H54 (cell line): ENCODE measurements at places on chromosomes 7 and 10.

DNA sequence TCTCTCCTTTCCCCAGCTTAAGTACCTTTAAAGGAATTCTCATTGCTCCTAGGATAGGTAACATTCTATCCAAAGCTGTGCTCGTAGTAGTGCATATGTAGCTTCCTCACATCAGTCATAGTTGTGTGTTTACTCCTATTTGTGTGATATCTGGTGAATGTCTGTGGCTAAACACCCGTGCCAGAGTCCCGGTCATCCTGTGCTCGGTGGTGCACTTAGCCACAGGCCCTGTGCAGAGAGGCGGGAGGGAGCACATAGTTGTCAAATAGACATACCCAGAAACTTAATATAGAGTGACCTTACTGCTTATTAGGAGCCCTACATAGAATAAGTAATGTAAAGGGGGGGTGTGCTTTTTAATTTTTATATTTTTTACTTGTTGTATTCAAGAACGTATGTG lies 76.6 kb downstream of the RBM33 start:
- DNase-seq, result no peak

- DNase-seq, result no peak
Measured at GRCh38 chr10:67151471-67151870, 225.6 kb downstream of the LRRTM3 start.

- DNase-seq, result no peak
Measured at GRCh38 chr10:3331690-3332230, 159.2 kb upstream of the PITRM1 start.

- DNase-seq, result no peak
Measured at GRCh38 chr7:23022258-23022769, 8.4 kb upstream of the HYCC1 start.

DNA sequence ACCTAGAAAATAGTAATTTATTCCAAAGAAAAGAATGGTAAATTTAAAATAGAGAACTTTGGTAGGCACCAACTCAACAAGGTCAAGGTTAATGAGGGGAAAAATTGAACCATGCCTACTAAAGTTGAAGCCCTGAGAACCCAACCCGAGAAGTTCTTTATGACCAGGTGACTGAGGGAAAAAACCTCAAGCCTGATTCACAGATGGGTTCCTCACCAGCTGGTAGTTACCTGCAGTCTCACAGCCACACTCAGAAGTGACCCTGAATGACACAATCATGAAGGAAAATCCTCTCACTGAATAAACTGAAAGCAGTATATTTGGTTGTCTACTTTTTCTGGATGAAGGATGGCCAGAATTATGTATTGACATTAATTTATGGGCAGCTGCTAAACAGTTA lies 7.0 kb downstream of the C10orf67 start:
- DNase-seq, result no peak
